Placental pericyte (primary cell): ENCODE measurements at places on chromosomes 7 and 10. TPM values are rescaled to one million over a fixed set of nuclear protein-coding genes. Genes with fewer than 3 reads are reported as not detected.

The OLAH gene
- total RNA-seq: not detected in 2 replicates

The HABP2 gene
- total RNA-seq: not detected in 2 replicates

The DPP6 gene
- total RNA-seq: under 0.01 TPM in 1 of 2 replicates, not detected in the other

The RADIL gene
- 0.86 and 1.8 TPM in 2 replicates for total RNA-seq

The ASZ1 gene
- total RNA-seq: not detected in 2 replicates

The OGDH gene
- total RNA-seq: 84.9 and 172 TPM in 2 replicates

The MKI67 gene
- total RNA-seq: 1.3 and 42.9 TPM in 2 replicates

The GSTO2 gene
- total RNA-seq: 0.22 and 1.9 TPM in 2 replicates

The PPP1R17 gene
- total RNA-seq: not detected in 2 replicates

The BMPER gene
- 16.6 and 24.5 TPM in 2 replicates for total RNA-seq

The LUC7L2 gene
- 47.1 and 65.2 TPM in 2 replicates for total RNA-seq

The VPS37D gene
- total RNA-seq: 2.0 and 3.5 TPM in 2 replicates

The ATOH7 gene
- not detected in 2 replicates for total RNA-seq

The BUB3 gene
- 144 and 271 TPM in 2 replicates for total RNA-seq

The ANXA11 gene
- total RNA-seq: 91.0 and 149 TPM in 2 replicates

The GPR26 gene
- total RNA-seq: not detected in 2 replicates

The FAM20C gene
- total RNA-seq: 19.9 and 86.5 TPM in 2 replicates

The PRPS1L1 gene
- not detected in 2 replicates for total RNA-seq

The TAS2R5 gene
- 0.57 and 0.66 TPM in 2 replicates for total RNA-seq

The PI4K2A gene
- 29.5 and 30.2 TPM in 2 replicates for total RNA-seq

The MYO1G gene
- 0.14 and 0.22 TPM in 2 replicates for total RNA-seq

The FAM180A gene
- 0.22 and 15.6 TPM in 2 replicates for total RNA-seq

The NEUROD6 gene
- total RNA-seq: not detected in 2 replicates

The LRIT1 gene
- total RNA-seq: not detected in 2 replicates
